ENCODE measurements at places on chromosomes 3 and 15.

DNA sequence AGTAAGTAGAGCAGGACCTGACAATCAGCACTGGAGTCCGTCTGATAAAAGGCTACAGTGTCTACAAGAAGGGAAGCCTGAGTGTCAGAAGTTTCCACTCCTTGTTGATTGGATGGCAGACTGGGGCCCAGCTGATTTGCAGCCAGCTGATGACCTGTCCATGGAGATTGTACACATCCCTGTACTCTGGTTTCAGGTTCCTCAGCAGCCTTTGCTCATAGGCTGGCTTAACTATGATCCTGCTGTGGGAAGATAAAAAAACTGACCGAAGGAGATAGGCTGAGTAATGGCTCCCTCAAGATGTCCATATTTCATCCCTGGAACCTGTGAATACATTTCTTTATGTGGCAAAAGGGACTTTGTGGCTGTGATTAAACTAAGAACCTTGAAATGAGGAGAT is 11.7 kb upstream of the LACTB start:
- DNase-seq = no peak

DNA sequence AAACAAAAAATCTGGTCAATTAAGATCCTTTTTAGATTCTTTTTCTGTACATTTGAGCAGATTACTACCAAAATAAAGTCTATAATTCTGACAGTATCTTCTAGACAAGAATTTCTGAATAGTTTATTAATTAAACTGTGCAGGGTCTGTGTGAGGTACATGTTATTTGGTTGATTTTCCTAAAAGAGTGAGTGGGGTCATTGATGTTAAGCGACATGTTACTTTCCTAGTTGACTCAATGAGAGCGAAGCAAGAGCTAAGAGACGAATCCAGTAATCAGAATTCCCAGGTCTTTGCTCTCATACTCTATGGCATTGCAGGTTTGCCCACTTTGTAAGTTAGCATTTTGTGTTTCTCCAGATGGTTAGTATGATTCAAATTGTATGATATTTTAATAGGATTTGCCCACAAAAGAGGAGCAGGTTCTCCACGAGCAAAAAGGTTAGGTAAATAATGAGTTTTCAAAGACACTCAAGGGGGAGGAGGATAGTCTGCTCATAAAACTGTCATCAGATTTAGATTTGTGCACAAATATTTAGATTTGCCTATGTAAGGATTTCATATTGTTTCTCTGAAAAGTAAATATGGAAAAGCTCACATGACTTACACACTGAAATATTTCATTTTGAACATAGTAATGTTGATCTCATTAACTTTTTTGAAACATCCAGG is 217.2 kb upstream of the CGNL1 start:
- DNase-seq = no peak

DNA sequence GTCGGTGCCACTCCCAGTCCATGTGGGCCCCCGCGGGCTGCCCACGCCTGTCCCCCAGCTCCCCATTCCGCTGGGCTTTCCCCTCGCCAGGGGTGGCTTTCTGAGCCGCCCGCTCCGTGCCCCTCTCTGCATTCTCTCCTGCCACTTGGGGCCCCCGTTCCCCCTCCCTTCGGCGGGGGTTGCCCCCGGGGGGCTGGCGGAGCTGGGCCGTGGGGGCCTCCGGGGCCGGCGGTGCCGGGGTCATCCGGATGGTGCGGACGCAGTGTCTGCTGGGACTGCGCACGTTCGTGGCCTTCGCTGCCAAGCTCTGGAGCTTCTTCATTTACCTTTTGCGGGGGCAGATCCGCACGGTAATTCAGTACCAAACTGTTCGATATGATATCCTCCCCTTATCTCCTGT is 46.5 kb downstream of the GRAMD1C start:
- no peak for DNase-seq

GRCh38 chr15:88701561-88702095 is 62.8 kb downstream of the ISG20 start:
- no peak for DNase-seq

Measured in GM23248 (cell line).